ENCODE measurements at places on chromosomes 2 and 18.

DNA sequence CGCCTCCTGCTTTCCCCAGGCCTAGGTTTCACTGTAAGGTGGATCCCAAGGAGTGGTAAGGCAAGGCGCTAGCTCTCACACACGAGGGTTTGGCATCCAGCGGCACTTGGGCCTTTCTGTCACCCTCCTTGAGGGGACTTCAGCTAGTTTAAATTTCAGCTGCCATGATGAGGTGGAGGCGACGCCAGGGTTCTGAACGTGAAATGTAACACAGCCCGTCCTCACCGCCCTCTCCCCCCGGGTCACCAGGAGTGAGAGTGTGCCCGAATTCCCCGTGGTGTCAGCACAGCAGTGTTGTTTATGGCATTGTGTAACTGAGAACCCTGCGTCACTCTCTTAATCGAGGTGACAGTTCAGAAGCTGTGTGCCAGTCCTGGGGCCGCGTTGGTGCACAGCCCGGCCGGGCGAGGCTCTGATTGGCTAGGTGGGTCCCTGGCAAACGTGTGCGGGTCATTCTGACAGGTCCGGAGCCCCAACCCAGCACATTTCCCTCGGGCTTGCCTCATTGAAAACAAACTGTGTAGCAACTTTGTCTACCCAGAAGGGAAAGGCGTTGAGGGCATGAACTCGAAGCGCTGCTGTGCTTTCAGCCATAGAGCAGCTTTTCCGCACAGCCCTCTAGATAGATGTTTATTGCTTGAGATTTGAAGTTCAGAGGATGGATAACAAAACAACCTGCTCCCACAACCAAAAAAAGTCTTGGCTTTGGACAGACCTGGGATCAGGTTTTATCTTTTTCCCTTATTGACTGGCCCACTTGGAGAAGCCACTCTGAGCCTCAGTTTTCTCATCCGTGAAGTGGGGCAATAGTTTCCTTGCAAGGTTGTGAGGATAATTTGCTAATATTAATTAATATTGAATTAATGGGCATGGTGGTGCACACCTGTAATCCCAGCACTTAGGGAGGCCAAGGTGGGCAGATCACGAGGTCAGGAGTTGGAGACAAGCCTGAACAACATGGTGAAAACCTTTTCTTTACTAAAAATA lies 4.9 kb downstream of the CIDEA start:
- no peak for DNase-seq

GRCh38 chr2:217160978-217161973 lies 301.4 kb upstream of the TNP1 start:
- DNase-seq: no peak

DNA sequence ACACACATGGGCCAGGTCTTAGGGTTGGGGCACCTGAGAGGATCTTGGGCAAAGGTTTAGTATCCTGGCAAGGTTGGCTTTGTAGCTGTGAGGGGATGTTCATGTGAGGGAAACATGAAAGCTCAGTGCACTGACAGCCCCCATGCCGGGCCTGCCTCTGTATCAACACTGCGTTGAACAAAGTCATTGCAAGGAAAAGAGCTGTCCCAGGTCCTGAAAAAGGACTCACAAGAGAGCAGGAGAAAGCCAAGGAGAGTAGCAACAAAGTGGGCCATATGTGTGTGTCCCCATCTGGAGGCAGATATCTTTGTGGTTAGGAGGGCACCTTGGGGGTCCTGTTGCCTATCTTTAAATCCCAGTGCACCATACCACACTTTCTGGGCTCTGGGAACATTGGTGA lies 237.8 kb upstream of the THSD7B start:
- no peak for DNase-seq

GRCh38 chr2:173625315-173625714 lies 270.6 kb downstream of the CDCA7 start:
- no peak for DNase-seq

GRCh38 chr2:219246559-219246958 lies 1.3 kb downstream of the STK16 start:
- DNase-seq: no peak

Data from sciatic nerve (tissue), 2 donors.